Uterus (tissue), 4 donors: ENCODE measurements at places on chromosomes 1 and 21. TPM values are rescaled to one million over a fixed set of nuclear protein-coding genes. Genes with fewer than 3 reads are reported as not detected.
A peak's percentile ranks its signal among the peaks of the same experiment; 100 is the strongest.

GRCh38 chr1:149884433-149885338 is 14.7 kb upstream of the BOLA1 start:
- no peak for DNase-seq
- H3K4me3 ChIP-seq: peak overlapping the region; percentile 72
- no peaks in the 10 kb centered on the region for H3K36me3 ChIP-seq
- no peaks in the 10 kb centered on the region for H3K27me3 ChIP-seq

DNA sequence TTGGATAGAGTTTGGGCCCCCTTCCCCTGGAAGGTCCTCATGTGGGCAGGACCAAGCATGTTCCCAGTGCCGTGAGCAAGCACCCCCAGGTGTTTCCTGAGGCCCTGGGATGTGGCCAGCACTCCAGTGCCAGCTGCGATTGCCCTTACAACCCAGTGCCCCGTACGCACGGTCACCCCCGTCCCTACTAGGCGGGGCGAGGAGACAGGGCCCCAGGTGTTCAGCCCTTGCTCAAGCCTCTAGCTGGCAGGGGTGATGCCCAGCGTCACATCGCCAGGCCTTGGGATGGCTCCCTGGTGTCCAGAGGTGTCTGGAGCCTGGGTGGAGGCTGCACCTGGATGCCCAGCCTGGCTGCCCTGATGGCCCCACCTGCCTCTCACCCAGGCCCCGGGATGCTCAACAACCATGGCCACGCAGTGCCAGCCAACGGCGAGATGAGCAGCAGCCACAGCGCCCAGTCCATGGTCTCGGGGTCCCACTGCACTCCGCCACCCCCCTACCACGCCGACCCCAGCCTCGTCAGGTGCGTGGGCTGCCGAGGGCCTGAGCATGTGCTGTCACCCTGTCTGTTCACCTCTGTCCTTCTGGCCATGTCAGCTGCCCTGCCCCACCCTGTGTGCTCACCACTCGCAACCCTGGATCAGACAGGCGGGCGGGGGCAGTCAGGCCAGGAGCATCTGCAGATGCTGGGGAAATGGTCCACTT is 21.6 kb upstream of the CCDC27 start:
- H3K27ac ChIP-seq: no peak overlapping the region
- H3K27me3 ChIP-seq: no peaks in the 10 kb centered on the region
- no peak overlapping the region for H3K4me3 ChIP-seq
- no peak for DNase-seq

- no peaks in the 10 kb centered on the region for H3K4me1 ChIP-seq
- peak overlapping the region; percentile 85 for H3K27ac ChIP-seq
- H3K27me3 ChIP-seq: no peaks in the 10 kb centered on the region
- H3K4me3 ChIP-seq: peak overlapping the region; percentile 25
- DNase-seq: no peak
- H3K36me3 ChIP-seq: no peaks in the 10 kb centered on the region
Observed at GRCh38 chr1:207958376-207959139, 47.6 kb upstream of the CD34 start.

Gene KCNE2
- not detected for total RNA-seq

GRCh38 chr1:187876775-187877174 is 1048.0 kb downstream of the PLA2G4A start:
- H3K4me1 ChIP-seq: no peaks in the 10 kb centered on the region
- no peaks in the 10 kb centered on the region for H3K27me3 ChIP-seq
- H3K27ac ChIP-seq: no peak overlapping the region
- no peaks in the 10 kb centered on the region for H3K36me3 ChIP-seq

DNA sequence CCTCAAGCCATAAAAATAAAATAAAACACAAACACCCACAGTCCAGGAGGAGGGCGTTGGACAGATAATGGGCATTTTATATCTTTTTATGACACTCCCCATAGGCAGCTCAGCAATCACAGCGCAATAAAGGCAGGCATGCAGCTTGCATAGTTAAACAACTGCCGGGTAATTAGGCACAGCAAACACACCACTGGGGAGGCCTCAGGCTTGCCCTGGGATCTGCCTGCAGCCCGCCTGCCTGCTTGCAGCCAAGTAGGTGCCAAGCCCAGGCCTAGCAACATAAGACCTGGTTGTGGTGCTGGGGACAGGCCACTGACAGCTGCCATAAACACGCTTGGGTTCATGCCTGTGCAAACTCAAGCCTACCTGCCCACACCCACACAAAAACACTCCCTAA is 54.2 kb downstream of the DMAP1 start:
- H3K4me1 ChIP-seq: no peaks in the 10 kb centered on the region
- no peak overlapping the region for H3K27ac ChIP-seq
- H3K36me3 ChIP-seq: no peaks in the 10 kb centered on the region
- no peak for DNase-seq

GRCh38 chr1:184056921-184057555 is 5.5 kb downstream of the TSEN15 start:
- no peak for DNase-seq
- H3K36me3 ChIP-seq: no peaks in the 10 kb centered on the region
- no peaks in the 10 kb centered on the region for H3K27me3 ChIP-seq
- no peak overlapping the region for H3K27ac ChIP-seq
- no peaks in the 10 kb centered on the region for H3K4me1 ChIP-seq

DNA sequence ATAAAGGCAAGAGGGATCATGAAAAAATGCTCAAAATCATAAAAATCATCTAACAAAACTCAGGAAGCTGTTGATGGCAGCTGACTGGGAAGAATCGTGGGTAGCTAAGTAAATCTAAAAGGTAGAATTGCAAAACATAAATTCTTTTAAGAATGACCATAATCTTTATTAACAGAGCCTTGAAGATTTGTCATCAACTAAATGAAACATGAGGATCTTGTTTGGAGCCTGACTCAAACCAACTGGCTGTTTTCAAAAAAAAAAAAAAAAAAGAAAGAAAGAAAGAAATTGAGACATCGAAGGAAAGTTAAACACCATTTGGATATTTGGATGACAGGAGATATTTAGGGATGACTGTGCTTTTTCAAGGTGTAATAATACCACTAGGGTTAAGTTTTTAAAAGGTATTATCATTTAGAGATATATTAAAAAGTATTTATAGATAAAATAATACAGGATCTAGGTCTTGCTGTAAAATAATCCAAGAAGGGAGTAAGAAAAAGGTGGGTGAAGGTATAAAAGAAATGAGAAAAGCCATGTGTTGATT is 48.6 kb downstream of the CD34 start:
- no peak for DNase-seq
- peak overlapping the region; percentile 13 for H3K27ac ChIP-seq
- H3K27me3 ChIP-seq: no peaks in the 10 kb centered on the region
- peaks cover 14% of the 10 kb centered on the region for H3K4me1 ChIP-seq
- no peak overlapping the region for H3K4me3 ChIP-seq
